ENCODE measurements at places on chromosomes 7 and 10.

DNA sequence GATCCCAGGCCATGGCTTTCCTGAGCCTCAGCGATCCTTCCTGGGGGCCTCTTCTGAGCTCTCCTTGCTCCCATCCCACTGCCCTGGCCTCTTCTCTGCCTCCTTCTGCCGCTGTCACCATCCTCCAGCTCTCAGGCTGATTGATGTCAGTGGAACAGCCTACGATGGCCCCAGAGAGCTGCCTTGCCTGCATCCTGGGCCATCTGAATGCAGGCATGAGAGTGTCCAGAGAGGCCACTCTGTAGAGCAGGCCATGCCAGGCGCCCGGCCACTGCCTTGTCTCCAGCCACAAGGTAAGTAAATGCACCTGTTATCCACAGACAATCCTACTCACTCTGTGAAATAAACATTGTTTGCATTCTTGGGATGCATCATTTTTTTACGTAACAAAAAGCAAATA is 171.4 kb upstream of the PPP2R2D start:
- no peaks in the 10 kb centered on the region for H3K27me3 ChIP-seq
- no peak overlapping the region for H3K27ac ChIP-seq
- DNase-seq: no peak
- H3K4me3 ChIP-seq: no peak overlapping the region

DNA sequence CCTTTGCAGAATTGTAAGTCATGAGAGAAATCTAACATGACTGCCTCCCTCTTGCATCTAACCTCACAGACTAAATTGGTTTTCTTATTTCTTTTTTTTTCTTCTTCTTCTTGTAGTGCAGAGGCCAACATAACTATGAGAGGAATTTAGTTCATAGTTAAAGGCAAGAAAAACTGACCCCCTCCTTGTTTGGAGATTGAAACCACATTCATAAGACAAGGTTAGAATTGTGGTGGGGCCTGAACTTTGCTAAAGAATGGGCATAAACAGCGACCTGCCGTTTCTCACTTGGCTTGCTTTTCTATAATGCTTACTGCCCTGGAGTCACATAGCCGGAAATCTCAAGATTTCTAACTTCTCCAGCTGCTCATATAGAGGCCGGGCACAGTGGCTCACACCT is 2.4 kb upstream of the POLM start:
- H3K27ac ChIP-seq: no peak overlapping the region
- DNase-seq: no peak
- H3K36me3 ChIP-seq: peaks cover 3% of the 10 kb centered on the region
- H3K4me3 ChIP-seq: no peak overlapping the region
- no peaks in the 10 kb centered on the region for H3K27me3 ChIP-seq

- H3K27me3 ChIP-seq: no peaks in the 10 kb centered on the region
- peaks cover 2% of the 10 kb centered on the region for H3K4me1 ChIP-seq
- H3K36me3 ChIP-seq: no peaks in the 10 kb centered on the region
- H3K4me3 ChIP-seq: peak overlapping the region; percentile 6
- H3K27ac ChIP-seq: no peak overlapping the region
These were observed 26.6 kb downstream of the SEMA3D start for GRCh38 chr7:85160223-85160622.

DNA sequence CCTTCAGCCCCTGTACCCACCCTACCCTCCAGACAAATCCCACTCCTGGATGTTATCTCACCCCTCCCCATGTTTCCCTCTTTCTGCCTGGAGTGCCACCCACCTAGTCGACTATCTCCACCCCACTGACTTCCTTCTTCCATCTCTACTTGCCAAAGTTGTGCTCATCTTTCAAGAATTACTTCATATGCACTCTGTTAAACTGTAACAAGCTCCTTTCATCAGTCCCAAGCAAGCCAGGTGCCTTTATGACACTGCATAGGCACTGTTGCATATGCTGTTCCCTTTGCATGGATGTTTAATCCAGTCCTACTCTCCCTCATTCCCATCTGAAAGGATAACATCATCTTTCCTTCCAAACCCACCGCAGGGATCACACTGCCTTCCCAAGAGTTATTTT is 8.9 kb upstream of the CDK1 start:
- no peak for DNase-seq
- H3K27me3 ChIP-seq: no peaks in the 10 kb centered on the region
- no peak overlapping the region for H3K27ac ChIP-seq
- H3K4me3 ChIP-seq: no peak overlapping the region
- no peaks in the 10 kb centered on the region for H3K4me1 ChIP-seq
- no peaks in the 10 kb centered on the region for H3K36me3 ChIP-seq

- H3K27ac ChIP-seq: no peak overlapping the region
- no peaks in the 10 kb centered on the region for H3K36me3 ChIP-seq
- DNase-seq: no peak
- no peaks in the 10 kb centered on the region for H3K27me3 ChIP-seq
- no peak overlapping the region for H3K4me3 ChIP-seq
These were observed 123.6 kb downstream of the PRLHR start for GRCh38 chr10:118471863-118472262.

GRCh38 chr7:80236681-80237080 is 102.0 kb downstream of the GNAI1 start:
- no peak overlapping the region for H3K27ac ChIP-seq
- peaks cover 2% of the 10 kb centered on the region for H3K4me1 ChIP-seq
- no peak overlapping the region for H3K4me3 ChIP-seq
- H3K36me3 ChIP-seq: no peaks in the 10 kb centered on the region
- H3K27me3 ChIP-seq: no peaks in the 10 kb centered on the region

GRCh38 chr10:48634198-48634983 is 29.5 kb upstream of the ARHGAP22 start:
- H3K27ac ChIP-seq: peak overlapping the region; percentile 6
- no peak overlapping the region for H3K4me3 ChIP-seq
- no peaks in the 10 kb centered on the region for H3K36me3 ChIP-seq
- H3K27me3 ChIP-seq: no peaks in the 10 kb centered on the region
